ENCODE measurements at places on chromosomes 6 and 20.

DNA sequence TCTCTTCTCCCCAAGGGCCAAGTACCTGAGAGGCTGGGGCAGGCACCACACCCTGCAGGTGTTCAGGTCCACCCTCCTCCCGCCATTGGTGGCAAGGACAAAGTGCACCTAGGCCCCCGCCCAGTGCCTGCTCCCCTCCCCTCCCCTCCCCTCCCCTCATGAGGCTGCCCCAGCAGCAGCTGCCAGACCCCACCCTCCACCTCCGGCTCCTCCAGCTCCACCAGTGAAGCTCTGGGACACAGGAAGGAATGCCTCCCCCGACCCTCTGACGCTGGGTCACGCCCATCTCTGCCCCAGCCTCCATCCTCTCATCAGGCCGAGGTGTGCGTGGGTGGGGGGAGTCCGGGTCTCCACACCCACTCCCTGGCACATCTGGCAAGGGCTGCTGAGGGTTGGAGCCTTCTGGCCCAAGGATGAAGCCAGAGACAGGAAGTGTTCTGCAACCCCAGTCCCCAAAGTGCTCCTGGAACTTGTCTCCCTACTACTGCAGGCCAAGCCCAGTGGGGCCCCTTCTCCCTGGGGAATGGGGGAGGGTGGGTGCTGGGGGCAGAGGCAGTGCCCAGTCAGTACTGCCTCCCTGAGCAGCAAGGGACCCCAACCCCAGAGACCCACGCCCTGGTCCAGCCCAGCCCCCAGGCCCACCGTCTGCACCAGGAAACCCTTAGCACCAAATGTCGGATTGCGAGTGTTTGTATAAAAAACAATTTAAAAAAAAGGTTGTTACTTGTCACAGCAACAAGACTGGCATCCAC lies 1.6 kb upstream of the UCKL1 start:
- no peak for DNase-seq

DNA sequence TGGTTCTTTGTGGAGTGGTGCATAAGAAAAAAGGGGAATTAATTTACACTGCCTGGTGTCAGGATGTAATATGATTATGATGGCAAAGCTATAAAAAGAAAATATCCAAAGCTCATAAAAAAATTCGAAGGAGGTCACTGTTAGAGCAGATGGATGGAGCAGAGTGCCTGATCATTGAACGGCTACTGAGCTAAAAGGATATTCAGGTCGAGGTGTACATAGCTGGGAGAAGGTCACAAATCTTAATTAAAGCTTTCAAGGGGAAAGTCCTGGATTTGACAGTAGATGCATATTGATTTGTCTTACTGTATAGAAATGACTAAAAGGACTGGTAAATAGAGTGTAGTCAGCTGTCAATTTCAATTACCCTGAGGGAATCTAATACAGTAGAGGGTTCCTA lies 84.4 kb downstream of the PKIB start:
- no peak for DNase-seq

GRCh38 chr6:169624785-169625184 lies 77.0 kb downstream of the WDR27 start:
- DNase-seq: no peak

DNA sequence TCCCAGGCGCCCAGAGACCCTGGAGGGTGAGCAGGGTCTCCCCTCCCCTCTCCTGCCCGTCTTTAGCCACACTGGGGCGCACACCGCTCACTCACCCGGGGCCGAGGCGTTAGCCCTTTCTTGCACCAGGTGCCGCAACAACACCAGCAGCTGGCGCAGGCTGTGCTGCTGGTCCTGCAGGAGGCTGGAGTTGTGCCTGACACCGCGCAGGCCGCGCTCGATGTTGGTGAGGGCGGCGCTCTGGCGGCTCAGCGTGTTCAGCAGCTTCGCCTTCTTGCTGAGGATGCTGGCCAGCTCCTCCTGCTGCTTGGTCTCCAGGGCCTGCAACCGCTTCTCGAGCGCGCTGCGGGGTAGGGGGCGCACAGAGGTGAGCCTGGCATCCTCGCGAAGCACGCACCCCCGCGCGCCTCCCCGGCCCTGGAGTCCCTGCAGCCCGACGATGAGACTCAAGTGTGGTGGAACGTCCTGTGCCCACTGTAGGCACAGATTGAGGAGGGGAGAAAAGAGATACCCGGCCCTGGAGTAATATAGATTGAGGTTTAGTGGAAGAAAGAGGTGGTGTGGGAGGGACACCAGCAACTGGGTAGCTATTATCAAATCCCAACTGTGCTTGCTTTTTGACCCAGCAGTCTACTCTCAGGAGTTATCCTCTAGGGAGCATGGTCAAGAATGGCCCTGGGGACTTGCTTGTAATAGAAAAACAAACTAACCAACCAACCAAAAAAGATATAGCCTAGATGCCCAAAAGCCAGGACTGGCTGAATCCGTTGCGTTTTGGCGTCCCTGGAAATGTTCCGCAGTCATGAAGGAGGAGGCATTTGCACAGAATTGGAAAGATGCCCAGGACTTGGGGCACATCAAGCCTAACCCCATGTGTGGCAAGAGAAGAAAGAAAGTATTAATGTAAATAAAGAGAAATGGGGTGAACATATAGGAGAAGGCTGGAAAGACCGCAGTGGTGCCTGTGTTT lies 30.9 kb downstream of the ANGPT4 start:
- no peak for DNase-seq

DNA sequence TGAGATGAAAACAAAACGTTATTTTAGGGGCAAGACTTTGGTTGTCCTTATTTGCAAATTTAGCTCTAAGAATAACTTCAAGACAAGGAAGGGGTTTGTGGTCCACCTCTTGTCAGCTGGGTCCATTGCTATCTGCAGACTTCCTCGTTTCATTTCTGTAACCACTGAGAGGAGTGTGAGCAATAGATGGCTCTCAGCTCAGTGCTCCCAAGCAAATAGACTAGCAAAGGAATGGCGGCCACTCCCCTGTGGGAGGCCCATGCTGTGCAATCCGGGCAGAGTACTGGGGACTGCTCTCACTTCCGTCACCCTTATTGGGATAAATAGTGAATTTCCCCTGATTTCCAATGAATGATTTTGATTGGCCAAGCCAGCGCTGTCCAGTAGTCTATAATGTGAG lies 176.6 kb downstream of the ZDHHC14 start:
- no peak for DNase-seq

GRCh38 chr6:7973584-7973983 lies 63.0 kb upstream of the TXNDC5 start:
- DNase-seq: no peak

DNA sequence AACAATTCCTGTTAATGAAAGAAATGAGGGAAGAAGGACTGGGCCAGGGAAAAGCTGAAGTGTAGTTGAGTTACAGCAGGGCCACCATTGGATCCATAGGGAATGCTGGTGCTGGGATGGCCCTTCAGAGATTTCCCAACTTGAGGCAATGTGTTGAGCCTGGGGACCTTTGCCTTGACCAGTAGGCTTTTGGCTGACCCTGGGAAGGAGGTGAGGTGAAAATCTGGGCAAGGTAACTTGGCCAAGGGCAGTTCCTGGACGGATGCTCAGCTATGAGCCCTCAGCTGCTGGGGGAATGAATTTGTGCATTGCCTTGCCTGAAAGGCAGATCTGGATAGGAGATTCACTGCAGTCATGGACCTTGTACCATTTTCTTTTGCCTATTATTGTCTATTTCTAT lies 20.4 kb downstream of the UTRN start:
- no peak for DNase-seq

- DNase-seq: no peak
Measured at GRCh38 chr20:4689220-4689619, 32.5 kb upstream of the PRND start.

DNA sequence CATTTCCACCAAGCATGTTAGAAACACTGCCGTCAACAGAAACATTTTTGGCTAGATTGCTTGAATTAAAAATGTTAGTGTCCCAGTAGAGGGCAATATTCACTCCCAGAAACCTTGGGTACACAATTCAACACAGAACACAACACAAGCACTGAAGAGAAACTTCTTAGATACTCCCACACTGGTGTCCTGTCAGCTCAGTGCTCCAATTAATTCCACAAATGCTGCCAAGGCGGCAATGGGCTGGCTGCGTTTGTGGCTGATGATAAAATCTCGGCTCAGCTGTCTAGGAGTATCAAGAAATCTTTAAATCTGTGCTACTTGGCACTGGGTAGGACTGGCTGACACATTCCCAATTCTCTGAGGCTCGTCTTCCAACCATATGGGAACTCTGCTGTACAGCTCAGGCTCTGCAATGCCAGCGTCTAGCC lies 39.3 kb downstream of the BEND3 start:
- no peak for DNase-seq

DNA sequence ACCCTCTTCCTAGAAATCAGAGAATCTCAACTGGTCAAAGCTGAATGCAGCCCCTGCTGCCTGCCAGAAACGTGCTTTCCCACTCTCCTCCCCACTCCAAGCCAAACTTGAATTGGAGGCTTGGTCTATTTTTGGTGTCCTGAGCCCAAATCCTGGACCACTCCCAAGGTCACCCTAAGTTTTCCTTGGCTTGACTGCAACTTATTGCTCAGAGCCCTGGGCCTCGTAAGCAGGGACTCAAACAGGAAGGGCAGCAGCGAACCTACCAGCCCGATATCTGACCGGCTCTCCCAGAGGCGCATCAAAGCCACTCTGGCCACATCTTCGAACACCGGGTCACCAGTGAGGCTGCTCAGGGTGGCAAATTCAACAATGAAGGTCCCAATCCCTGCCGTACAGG lies 12.7 kb downstream of the EDEM2 start:
- no peak for DNase-seq

DNA sequence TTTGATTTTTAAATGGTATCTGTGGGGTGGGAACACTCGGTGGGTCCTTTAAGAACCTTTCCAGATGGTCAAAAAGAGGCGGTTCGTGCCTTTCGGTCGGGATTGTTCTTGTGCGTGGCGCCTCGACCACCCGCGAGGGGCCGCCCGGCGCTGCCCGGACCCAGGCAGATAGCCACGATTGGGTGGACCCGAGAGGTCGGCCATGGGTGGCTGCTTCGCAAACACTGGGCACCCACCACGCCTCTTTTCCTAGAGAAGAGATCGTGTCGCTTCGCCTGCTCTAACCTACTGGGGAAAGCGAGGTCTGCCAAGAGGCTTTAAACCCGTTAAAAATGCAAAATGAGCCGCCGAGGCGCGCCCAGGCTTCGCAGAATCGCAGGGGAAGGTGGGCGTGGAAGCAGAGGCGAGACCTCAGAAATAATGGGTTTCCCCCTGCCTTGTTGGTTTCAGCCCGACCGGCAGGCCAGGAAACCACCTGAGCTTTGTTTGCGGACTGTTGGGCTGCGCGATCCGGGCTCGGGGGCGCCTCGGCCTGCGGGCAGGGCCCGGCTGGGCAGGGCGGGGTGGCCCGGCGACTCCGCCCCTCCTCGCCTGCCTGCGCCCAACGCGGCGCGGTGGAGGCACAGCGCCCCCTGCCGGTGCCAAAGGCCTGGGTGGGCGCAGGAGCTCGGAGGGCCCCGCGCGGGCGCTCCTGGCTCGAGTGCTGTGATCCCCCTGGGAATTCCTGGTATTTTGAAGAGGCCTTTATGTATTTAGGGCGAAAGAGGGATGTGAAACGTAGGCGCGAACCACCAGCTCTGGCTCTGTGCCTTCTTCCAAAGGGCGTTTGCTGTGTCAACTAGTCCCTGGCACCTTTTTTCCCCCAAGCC lies 1.6 kb downstream of the MARCKS start:
- DNase-seq: peak; percentile 98

- no peak for DNase-seq
Measured at GRCh38 chr6:23180504-23181293, 611.3 kb downstream of the HDGFL1 start.

- no peak for DNase-seq
Measured at GRCh38 chr20:56229812-56230211, 18.7 kb upstream of the MC3R start.

DNA sequence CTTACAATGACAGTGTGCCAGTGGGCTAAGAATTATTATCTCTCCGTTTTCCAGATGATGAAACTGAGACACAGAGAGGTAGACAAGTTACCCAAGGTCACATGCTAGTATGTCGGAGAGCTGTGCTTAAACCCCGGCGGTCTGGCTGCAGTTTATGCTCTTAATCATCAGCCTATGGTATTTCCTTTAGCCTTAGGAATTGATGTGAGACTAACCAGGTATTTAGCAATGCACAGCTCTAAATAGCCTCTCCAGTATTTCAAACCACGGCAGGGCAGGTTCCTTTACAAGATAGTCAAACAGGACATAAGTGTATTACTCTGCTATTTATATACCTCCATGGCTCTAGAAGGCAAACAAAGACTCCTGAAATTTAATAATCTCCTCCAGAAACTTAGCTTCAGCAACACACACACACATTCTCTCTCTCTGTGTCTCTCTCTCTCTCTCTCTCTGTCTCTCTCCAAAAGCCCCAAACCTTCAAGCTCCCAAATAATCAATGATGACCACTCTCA lies 142.0 kb upstream of the ZNF217 start:
- DNase-seq: no peak

- no peak for DNase-seq
Measured at GRCh38 chr6:90790696-90791095, 203.8 kb upstream of the MAP3K7 start.

DNA sequence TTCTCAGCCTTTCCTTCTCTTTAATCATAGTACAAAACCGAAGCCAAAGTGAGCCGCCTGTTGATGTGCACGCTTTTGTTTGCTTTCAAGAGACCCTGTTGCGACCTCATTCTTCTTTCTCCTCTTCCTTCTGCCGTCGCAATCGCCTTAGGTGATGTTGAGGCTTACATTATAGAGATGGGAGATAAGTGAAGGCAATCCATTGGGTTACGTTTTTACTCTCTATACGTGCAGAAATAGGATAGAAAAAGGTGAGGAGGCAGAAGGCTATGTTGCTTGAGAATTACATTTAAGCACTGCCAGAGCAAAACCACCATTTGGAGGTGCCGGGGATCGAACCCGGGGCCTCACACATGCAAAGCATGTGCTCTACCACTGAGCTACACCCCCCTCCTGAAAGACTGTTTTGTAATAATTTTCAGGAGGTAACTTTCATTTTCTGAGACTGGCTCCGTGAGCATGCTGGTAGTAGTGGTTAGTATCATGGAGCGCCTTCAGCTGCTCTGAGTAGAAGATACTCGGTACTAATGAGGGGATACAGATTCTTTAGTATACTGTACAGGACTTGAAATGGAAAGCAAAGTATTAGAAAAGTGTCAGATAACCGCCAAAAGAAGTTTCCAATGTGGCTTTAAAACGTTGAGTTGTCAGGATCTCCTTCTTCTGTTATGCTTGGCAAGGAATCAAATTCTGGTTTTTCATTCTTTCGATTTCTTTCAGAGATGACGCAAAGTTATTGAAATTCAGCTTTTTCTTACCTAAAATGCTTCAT lies 165.6 kb downstream of the TRIM27 start:
- no peak for DNase-seq

DNA sequence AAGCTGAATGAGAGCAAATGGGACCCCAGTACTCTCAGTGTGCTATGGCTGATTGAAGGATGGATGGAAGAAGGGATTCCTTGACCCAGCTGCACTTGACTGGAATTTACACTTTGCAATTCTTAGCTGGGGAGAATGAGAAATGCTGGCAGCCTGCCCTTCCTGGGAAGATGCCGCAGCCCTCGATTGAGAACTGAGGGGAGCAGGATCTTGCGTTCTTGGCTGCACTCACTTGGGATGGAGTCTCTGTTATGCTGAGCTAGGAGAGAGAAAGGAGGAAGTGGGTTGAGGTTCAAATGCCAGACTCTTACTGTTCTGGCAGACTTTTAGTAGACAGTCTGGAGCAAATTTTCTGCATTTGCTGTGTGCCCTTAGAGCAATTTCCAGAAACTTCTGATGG lies 221.2 kb downstream of the FNDC1 start:
- DNase-seq: no peak

- DNase-seq: no peak
Measured at GRCh38 chr6:20211037-20211940, 980 bp downstream of the MBOAT1 start.

- DNase-seq: no peak
Measured at GRCh38 chr6:113684382-113684901, 172.7 kb upstream of the MARCKS start.

- no peak for DNase-seq
Measured at GRCh38 chr6:79821859-79822258, 125.5 kb downstream of the ELOVL4 start.

Measured in memory B cell (primary cell).